ENCODE measurements at places on chromosomes 12 and 14.

- DNase-seq = no peak
Measured at GRCh38 chr12:131965073-131965472, 15.3 kb downstream of the EP400 start.

DNA sequence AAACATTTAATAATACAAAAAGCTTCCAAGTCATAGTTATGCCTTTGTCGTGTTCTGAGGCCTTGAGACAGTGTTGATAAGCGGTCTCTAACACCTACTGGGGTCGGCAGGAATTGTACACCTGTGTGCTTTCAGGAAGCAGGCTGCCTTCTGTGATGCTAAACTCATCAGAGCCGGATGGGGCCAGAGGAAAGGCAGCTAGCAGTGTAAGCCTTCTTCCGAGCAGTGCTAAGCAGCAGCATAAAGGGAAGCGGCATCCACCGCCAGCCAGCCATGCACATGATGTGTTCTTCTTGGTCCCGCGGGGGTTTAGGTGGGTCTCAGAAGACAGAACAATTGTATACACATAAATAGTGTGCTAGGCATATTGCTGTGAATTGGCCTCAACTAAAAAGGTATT lies 159.3 kb downstream of the SLC15A4 start:
- DNase-seq = no peak

- DNase-seq = no peak
Measured at GRCh38 chr14:98229656-98230366, 1042.2 kb downstream of the BCL11B start.

DNA sequence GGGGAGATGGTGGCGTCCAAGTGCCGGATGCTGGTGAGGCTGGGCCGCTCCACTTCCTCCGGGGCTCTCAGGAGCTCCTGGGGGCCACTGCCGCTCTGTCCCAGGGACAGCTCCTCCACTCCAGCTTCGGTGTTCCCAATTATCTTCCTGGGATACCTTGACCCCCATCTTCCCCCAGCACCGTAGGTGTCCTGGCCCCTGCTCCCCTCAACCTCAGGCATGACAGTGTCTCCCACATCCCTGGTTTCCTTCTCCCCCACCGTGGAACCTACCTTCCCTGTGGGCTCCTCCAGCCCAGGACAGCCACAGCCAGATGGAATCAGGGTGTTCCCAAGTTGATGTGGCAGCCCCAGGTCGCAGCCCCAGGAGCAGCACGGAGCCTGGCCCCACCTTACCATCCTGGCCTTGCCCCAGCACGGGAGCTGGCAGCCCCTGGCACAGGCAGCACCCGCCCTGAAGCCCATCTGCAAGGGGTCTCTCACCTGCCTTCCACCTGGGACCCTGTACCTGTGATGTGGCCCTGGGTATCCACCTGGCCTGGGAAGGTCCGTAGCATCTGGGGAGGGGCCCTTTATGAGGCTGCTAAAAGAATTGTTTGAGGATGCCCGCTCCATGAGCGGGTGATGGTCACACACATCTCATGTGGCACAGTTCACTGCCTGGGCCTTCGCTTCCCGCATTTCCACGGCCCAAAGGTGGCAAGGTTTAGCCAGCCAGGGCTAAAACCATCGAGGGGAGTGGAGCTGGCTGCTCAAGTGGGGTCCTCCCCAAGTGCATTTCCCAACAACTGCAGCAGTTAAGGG lies 4.1 kb downstream of the TMEM121 start:
- DNase-seq = no peak

- peak; percentile 24 for DNase-seq
Measured at GRCh38 chr14:32432813-32433538, 103.9 kb downstream of the AKAP6 start.

DNA sequence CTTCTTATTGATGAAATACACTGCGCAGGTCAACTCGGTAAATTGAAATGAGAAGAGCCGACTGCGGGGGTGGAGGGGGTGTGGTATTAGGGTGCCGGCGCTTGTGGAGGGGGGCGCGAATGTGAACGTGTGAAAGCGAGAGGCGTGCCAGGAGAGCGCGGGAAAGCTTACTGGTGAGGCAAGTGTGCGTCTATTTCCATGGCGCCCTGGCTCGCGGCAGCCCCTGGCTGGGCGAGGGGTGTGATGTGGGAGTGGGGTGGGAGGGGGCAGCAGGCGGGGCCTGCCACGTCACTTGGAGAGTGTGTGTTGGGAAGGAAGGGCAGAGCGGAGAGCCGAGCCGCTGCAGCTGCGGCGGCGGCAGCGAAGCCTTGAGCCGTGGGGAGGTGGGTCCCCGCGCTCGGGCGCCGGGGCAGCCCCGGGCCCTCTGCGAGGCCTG lies 88.8 kb downstream of the GALNT8 start:
- peak; percentile 23 for DNase-seq

DNA sequence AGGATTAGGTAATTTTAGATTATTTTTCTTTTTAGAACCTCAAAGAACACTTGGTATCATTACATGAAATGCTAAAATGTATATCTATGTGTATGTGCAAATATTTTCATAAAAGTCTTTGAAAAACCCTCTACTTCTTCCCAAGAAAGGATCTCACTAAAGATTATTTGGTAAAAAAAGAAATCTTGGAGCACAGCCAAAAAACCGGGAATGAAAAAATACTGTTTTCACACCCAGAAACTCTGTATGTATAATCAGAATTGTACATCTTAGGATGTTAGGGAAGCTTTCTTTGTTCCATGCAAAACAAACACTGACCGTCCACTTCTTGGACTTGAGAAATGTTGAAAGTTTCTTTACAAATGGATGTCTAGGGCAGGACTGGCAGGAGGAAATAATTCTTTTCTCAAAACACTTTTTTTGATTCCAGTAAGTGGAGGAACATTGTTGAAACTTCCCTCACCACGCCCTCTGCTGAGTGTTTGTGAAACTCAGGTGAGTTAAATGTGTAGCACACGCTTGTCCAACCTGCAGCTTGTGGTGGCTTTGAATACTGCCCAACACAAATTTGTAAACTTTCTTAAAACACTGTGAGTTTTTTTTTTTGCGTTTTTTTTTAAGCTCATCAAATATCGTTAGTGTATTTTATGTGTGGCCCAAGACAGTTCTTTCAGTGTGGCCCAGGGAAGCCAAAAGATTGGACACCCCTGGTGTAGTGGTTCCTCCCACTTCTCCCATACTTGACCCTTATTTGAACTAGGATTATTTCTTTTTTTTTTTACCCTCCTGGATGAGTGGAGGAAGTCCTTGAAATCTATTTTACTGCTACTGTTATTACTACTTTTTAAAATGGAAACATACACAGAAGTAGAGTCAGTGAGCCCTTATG lies 26.6 kb downstream of the FBXO34 start:
- DNase-seq = no peak

DNA sequence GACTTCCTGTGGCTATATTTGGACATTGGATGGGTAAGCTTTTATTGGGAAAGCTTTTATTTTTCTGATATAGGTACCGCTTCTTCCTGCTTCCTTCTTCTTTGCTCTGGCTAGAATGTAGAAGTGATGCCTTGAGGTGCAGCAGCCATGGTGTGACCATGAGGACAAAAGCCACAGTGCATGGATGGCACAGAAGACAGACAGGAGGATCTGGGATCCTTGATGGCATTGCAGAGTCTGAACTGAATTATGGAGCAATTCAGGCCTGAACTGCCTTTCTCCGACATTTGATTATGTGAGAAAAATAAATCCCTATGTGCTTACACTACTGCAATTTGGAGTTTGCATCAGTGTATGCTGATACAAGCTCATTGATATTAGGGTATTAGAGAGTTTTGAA lies 191.3 kb upstream of the CRY1 start:
- no peak for DNase-seq

DNA sequence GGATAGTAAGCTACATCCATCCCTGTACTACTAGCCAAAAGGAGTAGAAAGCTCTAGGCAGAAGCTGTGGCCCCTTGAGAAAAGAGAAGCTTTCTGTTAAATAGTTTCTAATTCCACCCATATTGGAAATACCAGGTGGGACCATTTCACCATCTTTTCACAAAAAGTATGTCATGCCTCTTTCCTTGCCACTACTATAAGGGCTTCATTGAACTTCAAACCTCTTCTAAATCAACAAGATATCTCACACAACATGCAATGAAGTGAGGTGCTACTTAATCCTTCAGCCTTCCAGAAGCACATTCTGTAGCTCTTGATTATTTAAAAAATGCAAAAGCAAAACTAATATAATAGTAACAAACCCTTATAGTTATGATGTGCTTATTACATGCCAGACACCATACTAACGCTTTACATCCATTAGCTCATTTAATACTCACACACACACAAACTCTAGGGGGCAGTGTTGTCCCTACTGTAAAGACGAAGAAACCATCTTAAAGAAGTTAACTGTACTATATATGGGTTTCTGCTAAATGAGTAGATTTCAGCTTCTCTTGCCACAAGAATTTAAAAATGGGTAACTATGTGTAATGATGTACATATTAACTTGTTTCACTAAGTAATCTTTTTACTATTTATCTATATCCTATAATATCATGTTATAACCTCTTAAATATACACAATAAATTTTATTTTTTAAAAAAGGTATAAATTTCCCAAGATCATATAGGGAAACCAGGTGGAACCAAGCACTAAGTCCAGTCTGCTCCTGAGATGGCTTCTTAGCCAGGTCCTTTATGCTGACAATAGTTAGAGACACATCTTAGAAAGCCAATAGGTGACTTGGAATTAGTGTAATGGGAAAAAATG lies 124.4 kb downstream of the RPS29 start:
- DNase-seq = peak; percentile 76

Data from fibroblast of skin of back (primary cell).